Suppressor macrophage treated with lipopolysaccharide for 4 hours (primary cell): ENCODE measurements at places on chromosomes 3 and 15.

GRCh38 chr3:184553385-184553784, 8.2 kb upstream of the EPHB3 start:
- no peak for DNase-seq

DNA sequence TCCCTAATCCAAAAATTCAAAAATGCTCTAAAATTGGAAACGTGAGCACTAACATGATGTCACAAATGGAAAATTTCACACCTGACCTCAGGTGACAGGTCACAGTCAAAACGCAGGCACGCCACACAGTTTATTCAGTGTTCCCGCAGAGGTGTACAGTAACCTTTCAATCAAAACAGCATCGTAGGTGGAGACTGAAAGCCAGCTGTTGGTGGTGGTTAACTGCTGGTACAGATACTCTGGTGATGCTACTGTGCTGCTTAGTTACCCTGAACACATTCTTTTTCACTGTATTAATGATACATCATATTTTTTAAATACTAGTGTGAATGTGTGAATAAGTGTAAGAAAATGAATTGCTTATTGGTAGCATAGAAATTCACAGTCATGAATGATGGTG, 23.8 kb downstream of the RAB11A start:
- DNase-seq, result no peak

- no peak for DNase-seq
Measured at GRCh38 chr15:70793694-70794093, 30.3 kb upstream of the UACA start.

- DNase-seq, result no peak
Measured at GRCh38 chr15:39157882-39158281, 423.0 kb upstream of the THBS1 start.

DNA sequence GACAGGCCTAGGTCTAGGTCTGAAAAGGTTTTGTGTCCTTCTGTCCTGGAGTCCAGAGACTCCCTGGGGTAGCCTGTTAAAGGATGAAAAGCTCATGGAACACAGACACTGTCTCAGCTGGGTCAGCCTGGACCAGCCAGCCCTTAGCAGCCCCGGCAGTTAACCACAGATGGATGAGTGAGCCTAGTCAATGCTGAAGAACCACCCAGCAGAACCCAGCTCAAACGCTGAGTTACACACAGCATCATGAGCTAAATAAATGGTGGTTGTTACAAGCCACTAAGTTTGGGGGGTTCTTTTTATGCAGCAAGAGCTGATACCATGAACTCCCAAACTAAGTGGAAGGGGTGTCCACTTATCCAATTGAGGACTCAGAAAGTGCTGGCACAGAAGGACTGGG, 472.8 kb upstream of the PROK2 start:
- DNase-seq, result no peak

GRCh38 chr3:168021737-168022450, 73.8 kb downstream of the GOLIM4 start:
- DNase-seq, result no peak

- no peak for DNase-seq
Measured at GRCh38 chr15:26882616-26883365, 15.9 kb downstream of the GABRA5 start.

GRCh38 chr15:40059821-40060220, 20.8 kb upstream of the SRP14 start:
- no peak for DNase-seq

DNA sequence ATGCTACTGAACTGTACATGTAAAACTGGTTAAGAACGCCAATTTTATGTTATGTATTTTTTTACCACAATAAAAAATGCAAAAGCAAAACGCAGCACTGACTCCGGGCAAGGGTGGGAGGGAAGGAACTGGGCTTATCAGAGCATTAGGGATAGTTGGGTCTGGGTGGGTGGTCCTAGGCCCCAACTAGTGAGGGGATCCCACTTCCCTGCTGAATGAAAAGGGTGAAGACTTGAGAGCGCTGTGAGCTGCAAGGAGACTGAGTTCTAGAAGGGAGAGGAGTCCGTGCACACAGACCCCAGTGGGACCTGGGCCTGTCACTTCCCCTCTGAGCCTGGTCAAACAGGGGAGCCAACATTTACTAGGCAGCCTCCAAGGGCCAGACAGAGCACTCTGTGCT, 98.6 kb downstream of the TPRA1 start:
- DNase-seq, result no peak

- DNase-seq, result peak; percentile 86
Measured at GRCh38 chr3:32493437-32494414, 8.9 kb downstream of the CMTM6 start.

GRCh38 chr3:120489421-120489820, 38.6 kb upstream of the FSTL1 start:
- DNase-seq, result no peak

DNA sequence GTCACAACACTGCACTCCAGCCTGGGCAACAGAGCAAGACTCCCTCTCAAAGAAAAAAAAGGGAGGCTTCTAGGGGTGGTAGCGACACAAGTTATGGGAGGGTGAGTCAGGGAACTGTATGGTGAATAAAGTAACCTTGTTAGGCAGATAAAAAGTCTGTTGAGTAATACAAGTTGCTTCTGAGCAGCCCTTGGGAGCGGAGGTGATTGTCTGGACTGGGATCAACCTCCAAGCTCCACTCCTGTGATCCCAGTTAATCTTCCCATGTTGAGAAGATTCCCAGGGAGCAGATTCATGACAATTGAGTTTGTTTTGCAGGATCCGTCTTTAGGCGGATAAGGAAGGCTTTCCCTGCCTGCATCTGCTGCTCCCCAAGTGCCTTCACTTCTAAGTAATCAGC, 335.9 kb downstream of the THSD4 start:
- no peak for DNase-seq

- no peak for DNase-seq
Measured at GRCh38 chr15:78247911-78248310, 13.5 kb upstream of the ACSBG1 start.

DNA sequence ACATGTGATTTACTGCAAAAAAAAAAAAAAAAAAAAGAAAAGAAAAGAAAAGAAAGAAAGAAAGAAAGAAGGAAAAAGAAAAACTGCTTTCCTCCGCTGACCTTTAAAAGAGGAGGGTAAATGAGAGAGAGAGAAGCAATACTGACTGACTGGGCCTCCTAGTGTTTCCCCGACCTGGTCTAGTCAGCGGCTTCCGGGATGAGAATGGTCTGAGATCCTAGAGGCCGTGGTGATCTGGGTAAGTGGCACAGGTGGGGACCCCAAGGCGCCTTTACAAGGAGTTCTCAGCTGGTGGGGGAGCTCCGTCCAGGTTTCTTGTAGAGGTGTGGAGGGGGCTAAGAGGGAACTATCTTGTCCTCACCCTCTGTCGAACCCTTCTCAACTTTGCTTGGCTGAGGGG, 223.1 kb downstream of the MEIS2 start:
- no peak for DNase-seq
